ENCODE measurements at places on chromosomes 5 and 9. TPM values are rescaled to one million over a fixed set of nuclear protein-coding genes. Genes with fewer than 3 reads are reported as not detected.

GRCh38 chr5:18487928-18488480 lies 853.7 kb downstream of the TAF11L14 start:
- DNase-seq = no peak

The LHX2 gene
- polyA plus RNA-seq = 2.0 TPM

GRCh38 chr5:39716532-39717028 lies 291.8 kb upstream of the DAB2 start:
- DNase-seq = no peak

GRCh38 chr9:86470326-86470725 lies 116.1 kb upstream of the TUT7 start:
- DNase-seq = no peak

DNA sequence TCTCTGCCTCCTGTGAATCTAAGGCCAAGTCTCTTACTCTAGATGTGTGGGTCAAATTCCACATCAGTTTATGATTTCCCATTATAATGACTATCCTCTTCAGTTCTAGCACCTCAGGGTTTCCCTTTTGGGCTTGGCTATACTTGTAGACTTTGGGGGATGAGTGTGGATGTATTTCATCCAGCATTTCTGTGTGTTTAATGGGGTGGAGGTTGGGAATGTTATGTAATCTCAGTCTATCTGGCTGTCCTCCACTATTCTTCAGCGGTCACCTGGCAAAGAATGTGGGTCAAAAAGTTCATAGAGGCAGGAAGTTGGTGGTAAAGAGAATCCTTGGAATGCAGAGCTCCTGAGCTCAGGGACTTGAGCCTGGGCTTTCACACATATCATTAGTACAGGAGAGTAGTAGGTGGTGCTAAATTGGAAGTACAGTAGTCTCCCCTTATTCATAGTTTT lies 64.9 kb downstream of the CFAP95 start:
- DNase-seq = no peak

GRCh38 chr5:124651663-124652513 lies 94.6 kb downstream of the ZNF608 start:
- DNase-seq = peak; percentile 90

The CDH6 gene
- 4.5 TPM for polyA plus RNA-seq

GRCh38 chr9:99019510-99020331 lies 76.0 kb downstream of the COL15A1 start:
- DNase-seq = no peak

GRCh38 chr5:35788724-35789123 lies 68.0 kb upstream of the IL7R start:
- no peak for DNase-seq

DNA sequence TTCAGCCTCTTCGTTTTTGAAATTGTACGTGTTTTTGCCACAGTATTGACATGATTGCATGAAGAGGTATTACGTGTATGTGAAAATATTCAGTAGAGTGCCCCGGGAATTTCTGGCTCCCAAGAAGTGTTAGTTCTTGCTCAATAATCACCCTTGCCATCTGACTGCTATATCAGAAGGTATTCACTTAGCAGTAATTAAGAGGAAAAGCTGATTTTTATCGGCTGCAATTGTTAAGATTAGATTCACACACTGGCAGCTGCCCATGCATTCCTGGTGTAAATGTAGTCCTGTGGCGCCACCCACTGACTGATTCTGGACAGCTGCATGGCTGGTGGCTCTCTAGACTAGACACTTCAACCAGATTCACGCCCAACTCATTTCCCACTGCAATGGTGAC lies 440.1 kb upstream of the ADAMTS16 start:
- peak; percentile 26 for DNase-seq

- DNase-seq = no peak
Observed at GRCh38 chr5:86644843-86645242, 27.1 kb downstream of the COX7C start.

GRCh38 chr9:122389799-122390481 lies 19.1 kb downstream of the PTGS1 start:
- no peak for DNase-seq

DNA sequence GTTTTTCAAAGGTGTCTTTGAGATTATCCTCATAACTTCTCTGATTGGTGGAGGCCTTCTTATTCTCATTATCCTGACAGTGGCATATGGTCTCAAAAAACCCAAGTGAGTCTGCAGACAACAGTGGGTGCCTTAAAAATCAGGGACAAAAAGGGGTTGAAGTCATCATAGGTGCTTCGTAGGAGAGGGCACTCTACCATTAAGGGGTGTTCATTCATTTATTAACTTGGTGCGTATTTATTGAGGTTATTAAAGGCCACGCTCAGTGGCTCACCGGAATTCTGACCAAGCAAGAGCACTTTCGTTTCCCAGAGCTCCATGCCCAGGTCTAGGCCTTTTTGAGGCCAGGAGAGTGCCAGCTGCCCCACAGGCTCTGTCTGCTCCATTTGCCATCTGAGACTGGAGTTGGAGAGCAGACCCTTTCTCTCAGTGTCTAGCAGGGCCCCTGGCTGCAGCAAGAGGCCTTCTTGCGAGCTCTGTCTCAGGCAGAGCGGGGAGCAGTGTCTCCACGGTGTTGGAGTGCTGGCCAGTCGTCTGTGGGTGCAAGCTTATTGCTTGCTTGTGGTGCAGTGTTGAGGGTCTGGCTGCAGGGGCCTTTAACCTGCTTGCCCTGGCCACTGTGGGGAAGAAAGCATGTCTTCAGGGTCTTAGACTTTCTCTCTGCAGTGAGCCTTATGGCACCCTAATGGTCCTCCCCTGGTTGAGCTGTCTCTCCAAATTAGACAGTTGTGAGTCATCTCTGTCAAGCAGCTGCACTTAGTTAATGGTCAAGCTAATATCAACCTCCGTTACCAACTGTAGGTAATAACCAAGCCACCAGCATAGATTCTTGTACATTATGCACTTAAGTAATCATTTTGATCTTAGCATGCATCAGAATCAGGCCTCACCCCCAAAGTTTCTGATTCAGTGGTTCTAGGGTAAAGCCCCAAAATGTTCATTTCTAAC lies 62.6 kb downstream of the IL31RA start:
- DNase-seq = no peak

DNA sequence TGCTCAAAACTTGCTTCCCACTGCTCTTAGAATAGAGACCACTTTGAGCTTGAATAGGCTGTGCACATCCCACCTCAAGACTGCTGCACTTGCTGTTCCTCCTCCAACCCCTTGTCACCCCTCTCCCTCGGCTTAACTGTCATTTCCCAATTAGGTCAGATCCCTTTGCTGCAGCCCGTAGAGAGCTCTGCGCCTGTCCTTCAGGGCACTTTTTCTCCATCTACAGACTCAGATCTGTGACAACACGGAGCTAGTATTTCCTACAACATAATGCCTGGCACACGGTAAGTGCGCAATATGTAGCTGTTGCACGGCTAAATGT lies 485 bp upstream of the HABP4 start:
- no peak for DNase-seq

- DNase-seq = no peak
Observed at GRCh38 chr5:142255831-142256230, 69.0 kb downstream of the SPRY4 start.

DNA sequence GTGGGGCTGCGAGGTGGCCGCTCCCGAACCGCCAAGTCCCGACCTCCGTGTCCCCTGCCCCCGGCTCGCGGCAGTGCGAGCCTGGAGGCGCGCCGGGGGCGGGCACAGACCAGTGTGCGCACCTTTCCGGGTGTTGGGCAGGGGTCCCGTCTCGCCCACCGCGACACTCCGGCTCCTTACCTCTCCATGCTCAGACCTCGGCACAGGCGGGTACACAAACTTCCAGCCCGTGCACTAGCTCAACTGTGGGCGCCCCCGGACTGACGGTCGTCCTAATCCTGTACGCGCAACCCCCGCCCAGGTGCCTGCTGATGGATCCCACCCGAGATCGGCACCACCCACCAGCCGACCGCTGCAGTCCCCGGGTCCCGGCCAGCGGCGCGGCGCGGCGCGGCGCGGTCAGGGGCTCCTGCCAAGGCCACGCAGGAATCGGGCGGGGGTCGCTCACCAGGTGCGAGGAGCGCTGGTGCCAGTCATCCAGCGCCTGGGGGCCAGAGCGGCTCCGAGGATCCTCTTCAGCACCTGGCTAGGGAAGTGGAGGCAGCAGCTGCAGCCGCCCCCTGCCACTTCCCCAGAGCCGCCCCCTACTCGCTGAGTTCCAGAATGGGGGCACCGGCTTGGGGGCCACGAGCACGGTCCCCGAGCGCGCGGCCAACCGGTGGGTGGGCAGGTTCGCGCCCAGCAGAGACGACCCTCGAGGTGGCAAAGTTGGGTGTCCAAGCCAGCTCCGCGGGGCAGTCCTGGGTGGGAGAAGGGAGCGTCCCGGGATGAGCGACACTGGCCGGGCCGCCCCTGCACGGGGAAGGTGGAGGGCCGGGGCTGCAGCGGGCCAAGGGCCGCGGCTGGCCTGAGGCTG lies 511 bp downstream of the SEMA5A start:
- DNase-seq = no peak

The LRRC70 gene
- 3.1 TPM for polyA plus RNA-seq

DNA sequence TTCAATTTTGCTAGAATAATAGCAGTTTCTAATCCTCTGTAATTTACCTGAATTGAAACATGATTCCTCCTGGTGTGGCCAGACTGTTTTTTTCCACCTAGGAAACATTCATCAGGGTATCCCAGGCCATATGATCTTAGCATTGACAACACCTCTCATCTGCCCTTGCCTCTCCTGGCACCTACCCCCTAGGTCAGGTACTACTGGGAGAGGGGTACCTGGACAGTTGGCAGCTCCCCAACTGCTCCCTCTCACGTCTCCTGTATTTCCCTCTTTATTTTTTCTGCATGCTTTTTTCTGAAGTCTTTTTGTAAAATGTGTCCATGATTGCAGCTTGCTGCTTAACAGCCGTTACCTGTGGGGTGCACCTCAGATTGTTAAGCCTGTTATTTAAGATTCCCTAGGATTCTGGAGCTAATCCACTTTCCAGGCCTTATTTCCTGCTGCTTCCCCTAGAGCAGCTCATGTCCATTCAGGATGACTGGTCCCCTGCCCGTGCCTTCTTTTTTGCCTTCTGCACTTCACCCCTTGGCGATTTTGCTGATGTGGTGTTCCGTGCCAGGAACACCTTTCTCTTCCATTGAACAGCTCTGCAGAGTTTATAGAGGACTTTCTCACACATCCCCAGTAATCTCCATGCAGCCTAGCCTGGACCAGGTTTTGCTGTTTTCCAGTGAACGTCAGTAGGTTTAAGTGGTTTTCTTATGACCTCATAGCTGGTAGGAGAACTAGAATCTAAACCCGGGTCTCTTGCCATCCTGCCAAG lies 33.6 kb downstream of the SNX30 start:
- no peak for DNase-seq

GRCh38 chr9:84811072-84811750 lies 141.7 kb downstream of the NTRK2 start:
- DNase-seq = no peak

- no peak for DNase-seq
Observed at GRCh38 chr9:98442541-98442940, 187.1 kb upstream of the TBC1D2 start.

DNA sequence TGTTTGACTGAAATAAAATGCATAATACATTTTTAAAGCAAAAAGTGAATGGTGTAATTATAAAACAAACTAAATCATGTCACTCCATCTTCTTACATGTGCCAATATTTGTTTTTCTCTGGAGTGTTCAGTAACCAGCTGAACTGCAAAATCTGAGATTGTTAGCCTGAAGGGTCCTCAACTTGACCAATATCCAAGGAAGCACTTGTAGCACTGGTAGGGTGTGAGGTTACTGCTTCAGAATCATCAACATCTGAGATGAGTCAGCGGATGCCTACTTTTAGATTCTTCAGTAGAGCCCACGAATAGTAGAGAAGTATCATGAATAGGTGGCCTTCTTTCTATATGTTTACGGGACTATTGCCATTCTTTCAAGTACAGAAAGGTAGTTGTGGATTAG lies 226.7 kb downstream of the TLE4 start:
- no peak for DNase-seq

- no peak for DNase-seq
Observed at GRCh38 chr5:74542482-74542881, 98.0 kb downstream of the ENC1 start.

DNA sequence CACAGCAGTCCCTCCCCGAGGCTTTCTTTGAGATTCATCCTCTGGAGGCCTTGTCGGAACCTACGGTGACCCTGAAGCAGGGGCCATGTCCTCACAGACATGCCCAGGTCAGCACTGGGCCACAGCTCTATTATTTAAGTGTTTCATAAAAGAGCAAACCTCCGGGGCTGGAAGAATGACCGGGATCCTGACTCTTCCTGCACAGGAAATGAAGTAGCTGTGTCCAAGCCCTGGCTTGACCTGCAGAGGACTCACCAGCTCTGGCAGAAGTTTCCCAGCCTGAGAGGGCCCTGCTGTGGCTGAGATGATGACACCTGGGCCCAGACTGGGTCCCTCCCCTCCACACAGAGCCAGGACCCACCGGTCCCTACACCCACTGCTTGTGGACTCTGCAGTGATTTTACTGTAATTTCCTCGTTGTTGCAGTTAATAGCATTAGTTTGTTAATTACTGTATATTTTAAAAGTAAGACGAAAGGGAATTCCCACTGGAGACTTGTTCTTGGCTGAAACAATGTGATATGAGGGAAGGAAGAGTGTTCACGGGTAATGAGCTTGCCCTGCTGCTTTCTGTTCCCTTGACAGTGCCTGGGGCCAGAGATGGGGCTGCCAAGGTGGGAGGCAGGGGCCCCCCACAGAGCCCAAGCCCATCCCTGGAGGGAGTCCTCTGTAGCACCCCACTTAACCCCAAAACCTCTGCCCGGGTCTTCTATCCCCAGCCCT lies 72.2 kb downstream of the PCDH1 start:
- DNase-seq = no peak

- no peak for DNase-seq
Observed at GRCh38 chr5:176810687-176811501, 535 bp downstream of the UNC5A start.

- no peak for DNase-seq
Observed at GRCh38 chr9:4443439-4443838, 46.8 kb upstream of the SLC1A1 start.

- DNase-seq = no peak
Observed at GRCh38 chr5:171898386-171898785, 108.1 kb downstream of the FBXW11 start.

- DNase-seq = no peak
Observed at GRCh38 chr5:74432216-74432615, 208.3 kb downstream of the ENC1 start.

- peak; percentile 71 for DNase-seq
Observed at GRCh38 chr9:32378993-32379729, 5.3 kb upstream of the ACO1 start.

The ORM2 gene
- 0.37 TPM for polyA plus RNA-seq
